ENCODE measurements at places on chromosomes 6 and 20.

GRCh38 chr6:95185874-95186273, 391.5 kb upstream of the MANEA start:
- DNase-seq = no peak

GRCh38 chr6:131923356-131923755, 27.8 kb downstream of the CCN2 start:
- DNase-seq = no peak

- no peak for DNase-seq
Observed at GRCh38 chr6:15480525-15480924, 182.3 kb downstream of the DTNBP1 start.

DNA sequence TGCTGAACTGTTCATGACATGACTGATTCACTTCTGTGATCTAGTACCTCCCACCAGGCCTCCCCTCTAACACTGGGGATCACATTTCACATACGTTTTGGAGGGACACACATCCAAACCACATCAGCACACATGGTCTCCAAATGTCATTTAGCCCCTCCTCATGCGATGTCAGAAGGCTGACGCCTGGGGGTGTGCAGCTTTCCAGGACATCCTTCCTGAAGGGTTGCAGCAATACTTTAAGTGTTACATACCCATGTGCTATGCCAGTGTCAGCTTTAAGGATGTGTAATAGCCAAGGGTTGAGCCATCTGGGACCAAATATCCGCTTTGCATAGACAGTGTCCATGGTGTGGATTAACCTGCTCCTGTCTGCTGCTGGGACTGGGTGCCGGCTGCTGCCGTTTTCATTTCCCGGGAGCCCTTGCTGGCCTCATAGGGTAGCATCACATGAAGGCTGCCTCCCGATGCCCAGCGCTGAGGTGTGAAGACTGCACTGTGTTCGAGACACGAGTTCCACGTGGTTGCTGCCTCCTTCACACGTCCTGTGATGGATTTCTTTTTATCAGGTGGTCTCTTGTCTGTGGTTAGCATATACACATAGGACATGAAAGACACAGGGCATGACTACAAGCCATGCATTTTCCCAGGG, 219.0 kb downstream of the THBS2 start:
- DNase-seq = no peak

DNA sequence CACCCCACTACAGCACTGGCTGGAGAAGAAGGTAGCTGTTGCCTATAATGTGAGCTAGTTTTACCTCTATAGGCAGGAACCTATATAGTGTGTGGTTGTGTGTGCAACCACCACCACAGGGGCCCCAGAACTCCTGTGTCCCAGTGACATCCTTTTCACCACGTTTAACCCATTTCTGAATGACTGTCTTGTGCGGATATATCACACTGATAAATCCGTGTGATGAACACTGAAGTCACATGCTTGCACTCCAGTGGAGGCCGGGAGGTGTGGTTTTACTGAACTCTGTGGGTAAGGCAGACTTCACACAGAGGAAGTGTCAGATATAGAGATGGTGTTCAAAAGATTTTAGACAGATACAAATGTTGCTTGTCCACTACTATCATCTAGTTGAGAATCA, 32.5 kb downstream of the SDHAF4 start:
- DNase-seq = no peak

GRCh38 chr20:56924292-56925081, 295.4 kb downstream of the TFAP2C start:
- DNase-seq = no peak

DNA sequence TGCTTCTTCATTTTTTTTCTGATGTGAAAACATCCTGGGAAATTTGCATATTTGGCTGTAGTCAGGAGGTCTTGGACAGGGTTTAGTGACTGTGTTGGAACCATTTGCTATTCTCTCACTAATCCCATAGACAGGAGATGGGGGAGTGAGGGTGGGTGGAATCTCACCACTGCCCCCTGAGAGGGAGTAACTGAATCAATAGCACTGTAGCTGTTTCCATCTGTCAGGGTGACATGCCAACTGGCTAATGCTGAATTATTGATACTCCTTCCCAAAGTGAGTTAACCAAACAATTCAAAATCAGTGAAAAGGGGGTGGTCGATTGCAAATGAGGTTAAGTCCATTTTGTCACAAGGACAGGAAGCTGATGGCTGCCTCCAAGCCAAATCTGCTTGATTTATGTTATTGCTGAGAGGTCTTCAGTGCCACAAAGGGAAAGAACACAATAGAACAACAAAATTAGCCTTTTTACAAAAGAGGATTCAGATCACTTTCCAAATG, 55.1 kb upstream of the B3GAT2 start:
- no peak for DNase-seq

DNA sequence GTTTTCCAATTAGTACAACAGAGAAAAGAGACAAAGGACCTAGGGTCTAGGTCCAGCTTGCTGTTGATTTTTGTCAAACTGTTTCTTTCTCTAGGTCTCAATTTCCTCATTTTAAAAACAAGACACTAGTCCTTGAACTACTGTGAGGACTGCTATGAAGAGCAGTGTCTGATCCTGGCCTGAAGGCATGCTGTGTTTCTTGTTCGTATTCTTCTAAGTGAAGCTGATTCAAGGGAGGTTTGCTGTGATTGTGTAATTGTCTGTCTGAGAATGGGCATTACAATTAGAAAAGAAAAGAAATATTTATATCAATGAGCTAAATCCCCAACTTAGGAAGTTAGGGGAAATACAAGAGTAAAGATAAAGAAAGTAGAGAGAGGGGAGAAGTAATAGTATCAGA, 228.2 kb upstream of the SUPT3H start:
- DNase-seq = no peak

DNA sequence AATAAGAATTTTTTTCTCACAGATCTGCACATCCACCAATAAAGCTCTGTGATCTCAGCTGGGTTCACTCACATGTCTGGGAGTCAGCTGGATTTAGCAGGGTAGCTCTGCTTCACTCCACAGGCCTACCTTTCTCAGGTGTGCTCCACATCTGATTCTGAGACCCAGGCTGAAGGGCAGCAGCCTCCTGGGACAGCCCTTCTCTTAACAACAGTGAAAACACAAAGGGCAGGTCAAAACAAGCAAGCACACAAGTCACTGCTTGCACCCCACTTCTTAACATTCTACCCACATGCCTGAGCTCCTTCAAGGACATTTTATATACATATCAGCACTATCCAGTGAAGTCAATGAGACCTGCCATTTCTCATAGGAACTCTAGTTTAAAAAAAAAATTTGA, 96.0 kb upstream of the MAP3K4 start:
- no peak for DNase-seq

GRCh38 chr6:155604991-155605390, 149.4 kb upstream of the NOX3 start:
- no peak for DNase-seq

DNA sequence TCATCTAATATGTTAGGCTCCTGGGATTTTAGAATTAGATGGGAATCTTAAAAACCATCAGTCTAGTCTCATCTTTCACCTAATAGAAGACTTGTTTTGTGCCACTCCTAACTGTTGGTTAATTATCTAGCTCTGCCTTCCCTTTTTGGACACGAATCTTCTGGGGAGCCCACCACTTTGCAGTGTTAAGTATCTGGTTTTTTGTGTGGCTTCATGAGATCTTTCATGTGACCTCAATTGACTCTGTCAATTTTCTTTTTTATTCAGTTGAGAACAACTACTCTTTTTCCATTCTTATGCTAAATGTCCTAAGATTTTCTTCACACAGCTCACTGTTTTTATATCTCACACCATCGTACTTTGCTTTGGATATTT, 16.9 kb downstream of the TBPL1 start:
- DNase-seq = no peak

GRCh38 chr20:20360464-20360863, 7.4 kb upstream of the INSM1 start:
- no peak for DNase-seq

GRCh38 chr6:11460837-11461661, 76.5 kb upstream of the TMEM170B start:
- no peak for DNase-seq

DNA sequence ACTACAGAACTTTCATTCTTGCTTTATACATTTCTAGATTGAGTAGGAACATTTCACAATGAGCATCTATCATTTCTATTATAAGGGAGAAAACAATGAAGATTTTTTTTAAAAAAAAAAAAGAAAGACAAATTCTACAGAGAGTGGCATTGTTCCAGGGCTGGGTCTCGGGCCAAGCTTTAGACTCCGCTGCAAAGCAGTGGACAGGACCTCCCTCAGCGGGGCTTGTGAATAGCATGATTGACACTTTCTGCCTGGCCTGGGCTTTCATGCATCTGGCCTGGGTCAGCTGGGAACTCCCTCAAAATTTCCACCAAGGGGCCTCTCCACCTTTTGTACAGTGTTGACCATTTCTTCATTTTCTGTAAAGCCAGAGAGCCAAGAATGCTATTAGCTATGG, 55.8 kb upstream of the HIVEP2 start:
- no peak for DNase-seq

DNA sequence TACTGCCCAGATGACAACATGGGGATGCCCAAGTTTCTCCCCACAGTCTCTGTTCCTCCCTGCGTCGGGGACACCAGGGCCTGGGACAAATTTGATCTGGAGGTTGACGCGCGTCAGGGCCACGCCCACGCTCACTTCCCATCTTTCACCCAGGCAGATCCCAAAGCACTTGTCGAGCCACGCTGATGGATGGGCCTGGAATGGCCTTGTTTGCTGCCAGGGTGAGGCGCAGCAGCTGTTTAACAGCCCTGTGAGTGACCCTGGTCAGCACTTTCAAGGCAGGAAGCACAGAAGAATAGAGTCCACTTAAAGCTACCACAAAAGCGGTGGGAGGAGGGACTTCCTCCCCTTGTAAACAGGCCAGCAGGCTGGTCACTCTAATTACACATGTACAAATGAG, 324.7 kb upstream of the JARID2 start:
- no peak for DNase-seq

DNA sequence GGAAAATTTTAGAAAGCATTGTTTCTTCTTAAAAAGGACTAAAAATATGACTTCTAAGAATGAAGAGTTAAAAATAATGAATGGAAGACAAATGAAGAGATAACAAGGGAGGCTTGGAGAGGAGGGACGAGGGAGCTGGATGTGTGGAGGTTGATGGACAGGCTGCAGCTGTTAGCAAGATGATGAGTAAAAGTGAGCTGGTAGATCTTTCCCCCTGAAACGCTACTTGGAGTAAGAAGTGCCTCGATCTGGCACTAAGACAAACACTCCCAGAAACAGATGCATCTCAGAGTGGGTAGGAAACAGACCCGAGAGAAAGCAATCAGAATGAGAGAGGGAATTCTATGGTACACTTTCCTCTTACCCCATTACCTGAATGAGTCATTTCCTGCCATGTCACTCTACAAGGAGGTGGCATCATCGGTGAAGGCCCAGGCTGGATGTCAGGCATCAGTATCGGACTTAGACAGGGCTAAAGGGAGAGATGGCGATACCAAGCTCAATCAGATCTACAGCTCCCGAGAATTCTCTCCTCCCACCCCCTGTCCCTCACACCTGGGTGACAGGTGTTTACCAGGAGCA, 154.1 kb upstream of the BMP2 start:
- no peak for DNase-seq

DNA sequence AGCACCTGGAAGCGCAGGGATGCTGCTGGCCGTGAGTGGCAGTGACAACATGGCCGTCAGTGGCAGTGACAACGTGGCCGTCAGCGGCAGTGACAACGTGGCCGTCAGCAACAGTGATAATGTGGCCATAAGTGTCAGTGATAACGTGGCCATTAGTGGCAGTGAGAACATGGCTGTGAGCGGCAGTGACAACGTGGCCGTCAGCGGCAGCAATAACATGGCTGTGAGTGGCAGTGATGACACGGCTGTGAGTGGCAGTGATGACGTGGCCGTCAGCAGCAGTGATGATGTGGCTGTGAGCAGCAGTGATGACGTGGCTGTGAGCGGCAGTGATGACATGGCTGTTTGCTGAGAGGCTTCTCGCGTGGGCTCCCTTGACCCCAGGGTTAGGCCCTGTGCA, 169.8 kb downstream of the ERMARD start:
- DNase-seq = no peak

- no peak for DNase-seq
Observed at GRCh38 chr6:168035661-168036545, 38.4 kb downstream of the KIF25 start.

GRCh38 chr20:48676795-48677460, 150.9 kb downstream of the PREX1 start:
- no peak for DNase-seq

- DNase-seq = no peak
Observed at GRCh38 chr20:8749986-8750385, 318.9 kb upstream of the PLCB4 start.

GRCh38 chr6:50862176-50862575, 43.5 kb downstream of the TFAP2B start:
- no peak for DNase-seq

GRCh38 chr6:154139892-154140291, 100.9 kb downstream of the OPRM1 start:
- DNase-seq = no peak

DNA sequence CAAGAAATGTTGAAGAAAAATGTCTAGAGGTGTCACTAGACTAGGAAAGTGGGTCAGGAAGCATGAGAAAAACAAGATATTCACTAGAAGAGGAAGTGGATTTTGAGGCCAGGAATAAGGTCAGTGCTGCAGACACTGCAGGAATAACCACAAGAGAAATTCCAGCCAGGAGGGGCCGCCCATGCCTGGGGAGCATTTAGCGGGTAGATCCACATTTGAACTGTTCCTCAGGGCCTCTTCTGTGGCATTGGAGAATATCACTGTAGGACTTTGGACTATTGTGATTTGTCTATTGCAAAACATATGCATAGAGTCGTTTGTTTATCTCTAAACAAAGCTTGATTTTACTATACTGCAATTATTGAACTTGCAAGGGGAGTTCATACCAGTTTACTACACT, 49.6 kb upstream of the CCDC28A start:
- DNase-seq = no peak

- DNase-seq = no peak
Observed at GRCh38 chr6:77403424-77403823, 59.9 kb downstream of the HTR1B start.

DNA sequence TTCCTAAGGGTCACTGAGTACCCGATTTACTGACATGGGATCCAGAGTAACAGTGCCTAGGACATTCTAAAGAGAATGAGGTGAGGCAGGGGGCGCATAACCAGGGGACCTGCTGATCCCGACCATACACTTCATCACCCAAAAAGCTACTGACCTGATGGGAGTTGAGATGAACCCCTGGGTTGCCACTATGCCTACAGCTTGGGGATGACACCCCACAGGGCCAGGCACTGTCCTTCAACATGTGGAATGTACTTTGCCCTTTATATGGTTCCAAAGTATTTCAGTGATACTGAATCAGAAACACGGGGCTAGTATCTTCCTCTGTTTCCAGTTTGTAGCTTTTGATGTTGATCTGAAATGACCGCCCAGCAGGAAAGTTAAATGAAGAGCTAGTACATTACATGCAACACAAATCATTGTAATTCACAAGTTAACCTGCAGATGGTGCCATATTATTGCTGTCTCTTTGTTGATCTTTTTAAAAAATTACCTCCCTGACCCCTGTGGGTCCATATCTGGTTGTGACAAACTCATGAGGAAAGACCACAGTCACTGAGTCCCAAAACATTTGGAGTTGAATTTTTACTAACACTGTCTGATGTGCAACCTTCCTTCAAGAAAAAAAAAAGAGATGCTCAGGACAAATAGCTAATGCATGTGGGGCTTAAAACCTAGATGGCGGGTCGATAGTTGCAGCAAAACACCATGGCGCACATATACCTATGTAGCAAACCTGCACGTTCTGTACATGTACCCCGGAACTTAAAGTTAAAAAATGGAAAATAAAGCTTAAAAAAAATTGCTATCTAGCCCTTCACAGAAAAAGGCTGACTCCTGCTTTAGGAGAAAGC, 42.7 kb upstream of the GCNT2 start:
- DNase-seq = no peak

- no peak for DNase-seq
Observed at GRCh38 chr6:83055366-83055964, 10.2 kb downstream of the UBE3D start.

Measured in central memory CD8-positive, alpha-beta T cell (primary cell).